Stimulated activated CD4-positive, alpha-beta T cell treated with anti-CD3 and anti-CD28 coated beads, TNF-alpha, amount 100 ng/mL, for 24 hours (primary cell): ENCODE measurements at places on chromosomes 2 and 18.
A peak's percentile ranks its signal among the peaks of the same experiment; 100 is the strongest.

DNA sequence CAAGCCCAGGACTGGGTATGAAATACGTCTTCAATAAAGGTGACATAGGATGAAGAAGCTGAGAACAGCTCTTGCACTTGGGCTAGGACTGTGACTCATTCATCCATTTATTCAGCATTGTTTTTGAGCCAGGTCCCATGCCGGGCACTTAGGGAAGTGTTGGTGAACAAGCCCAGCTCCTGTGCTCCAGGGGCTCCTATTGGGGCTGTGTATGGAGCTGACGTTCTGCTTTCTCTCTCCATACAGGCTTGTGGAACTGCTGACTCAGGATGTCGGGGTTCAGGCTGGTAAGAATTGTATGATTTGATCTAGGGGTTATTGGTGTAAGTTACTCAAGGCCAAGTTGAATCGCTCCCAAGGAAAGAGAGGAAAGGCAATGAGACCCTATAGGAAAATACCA, 24.0 kb downstream of the MYO7B start:
- no peak for DNase-seq

DNA sequence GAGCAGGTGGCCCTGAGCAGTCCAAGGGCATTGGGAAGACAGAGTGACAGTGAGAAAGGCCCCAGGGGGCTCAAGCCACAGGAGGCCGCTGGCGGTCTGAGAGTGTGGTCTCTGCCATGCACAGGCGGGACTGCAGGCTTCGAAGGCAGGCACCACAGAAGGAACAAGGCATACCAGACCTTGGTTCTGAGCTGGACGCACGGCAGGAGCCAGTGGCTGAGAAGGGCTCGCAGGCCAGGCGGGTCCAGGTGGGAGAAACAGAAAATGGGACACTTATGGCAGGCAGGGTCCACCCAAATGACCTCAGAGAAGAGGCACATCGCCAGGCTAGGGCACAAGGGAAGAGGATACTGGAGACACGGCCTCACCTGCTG, 14.9 kb downstream of the HJURP start:
- DNase-seq = no peak

- DNase-seq = no peak
Observed at GRCh38 chr2:174827371-174828369, 63.4 kb upstream of the CHRNA1 start.

DNA sequence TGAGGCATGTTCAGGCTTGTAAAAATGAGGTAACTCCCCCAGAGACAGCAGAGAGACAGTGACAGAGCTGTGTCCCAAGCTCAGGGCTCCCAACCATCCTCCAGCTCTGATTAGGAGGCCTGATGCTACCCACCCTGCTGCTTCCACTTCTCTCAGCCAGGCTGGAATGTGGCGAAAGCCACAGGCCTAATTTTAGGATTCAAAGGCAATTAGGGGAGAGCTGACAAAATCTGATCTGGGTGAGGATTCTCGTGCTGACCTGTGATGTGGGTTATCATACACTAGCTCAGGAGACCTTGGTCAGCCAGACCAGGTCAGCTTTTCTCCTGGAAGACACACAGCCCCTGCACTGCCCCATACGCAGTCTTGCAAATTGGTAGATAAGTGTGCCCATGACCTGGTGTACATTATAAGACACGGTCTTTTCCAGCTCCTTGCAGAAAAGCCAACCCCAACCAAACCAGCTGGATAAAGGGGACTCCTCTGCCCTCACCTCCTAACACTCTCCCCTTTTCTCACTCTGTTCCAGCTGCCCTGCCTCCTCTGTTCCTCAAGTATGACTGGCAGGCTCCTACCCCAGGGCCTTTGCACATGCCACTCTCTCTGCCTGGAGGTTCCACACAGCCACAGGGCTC, 225.9 kb downstream of the MGAT5 start:
- DNase-seq = no peak

DNA sequence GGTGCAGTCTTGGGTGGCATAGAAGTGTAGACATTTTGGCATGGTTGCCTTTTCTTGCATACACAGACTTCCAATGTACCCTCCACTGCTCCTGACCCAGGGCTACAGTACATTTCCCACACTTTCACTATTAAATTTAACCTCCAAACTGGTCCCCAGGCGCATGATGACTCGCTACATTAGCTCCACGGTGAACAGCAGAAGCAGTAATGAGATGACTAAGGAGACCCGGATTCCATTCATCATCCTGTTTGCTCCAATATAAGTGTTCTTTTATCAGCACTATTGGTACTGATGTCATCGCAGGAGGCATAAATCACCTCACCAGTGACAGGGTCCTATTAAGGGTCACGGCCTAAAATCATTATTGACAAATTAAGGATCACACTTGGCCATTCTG, 316.5 kb downstream of the EN1 start:
- DNase-seq = no peak

DNA sequence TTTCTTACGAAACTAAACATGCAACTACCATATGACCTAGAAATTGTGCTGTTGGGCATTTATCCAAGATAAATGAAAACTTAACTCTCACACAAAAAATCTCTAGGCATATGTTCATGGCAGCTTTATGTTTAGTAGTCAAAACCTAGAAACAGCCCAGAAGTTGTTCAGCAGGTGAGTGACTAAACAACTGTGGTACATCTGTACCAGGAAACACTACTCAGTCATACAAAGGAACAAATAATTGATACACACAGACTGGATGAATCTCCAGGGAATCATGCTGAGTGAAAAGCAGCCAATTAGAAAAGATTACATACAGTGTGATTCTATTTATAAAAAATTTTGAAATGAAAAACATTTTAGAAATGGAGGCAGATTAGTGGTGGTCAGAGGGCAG, 29.3 kb downstream of the DYNC2LI1 start:
- no peak for DNase-seq

- no peak for DNase-seq
Observed at GRCh38 chr2:55891671-55892094, 31.9 kb downstream of the EFEMP1 start.

- DNase-seq = no peak
Observed at GRCh38 chr18:732371-732770, 19.9 kb upstream of the ENOSF1 start.

GRCh38 chr18:62107881-62108280, 79.0 kb downstream of the PIGN start:
- DNase-seq = no peak

DNA sequence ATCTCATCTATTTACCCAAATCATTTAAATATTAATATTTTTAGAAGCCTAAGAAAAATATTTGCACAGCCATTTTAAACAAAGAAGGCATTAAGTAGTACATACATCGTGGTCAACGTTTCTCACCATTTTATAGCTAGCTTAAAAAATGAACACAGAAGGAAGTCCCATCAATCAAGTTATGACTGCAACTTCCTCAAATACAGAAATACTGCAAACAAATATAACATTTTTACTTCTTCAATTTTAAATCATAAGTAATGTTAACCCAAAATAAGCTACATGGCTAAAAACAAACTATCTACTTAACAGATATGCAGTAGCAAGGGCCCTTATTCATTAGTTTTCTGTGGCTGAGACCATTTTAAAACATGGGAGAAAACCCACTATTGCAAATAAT, 30.6 kb downstream of the ITSN2 start:
- no peak for DNase-seq

DNA sequence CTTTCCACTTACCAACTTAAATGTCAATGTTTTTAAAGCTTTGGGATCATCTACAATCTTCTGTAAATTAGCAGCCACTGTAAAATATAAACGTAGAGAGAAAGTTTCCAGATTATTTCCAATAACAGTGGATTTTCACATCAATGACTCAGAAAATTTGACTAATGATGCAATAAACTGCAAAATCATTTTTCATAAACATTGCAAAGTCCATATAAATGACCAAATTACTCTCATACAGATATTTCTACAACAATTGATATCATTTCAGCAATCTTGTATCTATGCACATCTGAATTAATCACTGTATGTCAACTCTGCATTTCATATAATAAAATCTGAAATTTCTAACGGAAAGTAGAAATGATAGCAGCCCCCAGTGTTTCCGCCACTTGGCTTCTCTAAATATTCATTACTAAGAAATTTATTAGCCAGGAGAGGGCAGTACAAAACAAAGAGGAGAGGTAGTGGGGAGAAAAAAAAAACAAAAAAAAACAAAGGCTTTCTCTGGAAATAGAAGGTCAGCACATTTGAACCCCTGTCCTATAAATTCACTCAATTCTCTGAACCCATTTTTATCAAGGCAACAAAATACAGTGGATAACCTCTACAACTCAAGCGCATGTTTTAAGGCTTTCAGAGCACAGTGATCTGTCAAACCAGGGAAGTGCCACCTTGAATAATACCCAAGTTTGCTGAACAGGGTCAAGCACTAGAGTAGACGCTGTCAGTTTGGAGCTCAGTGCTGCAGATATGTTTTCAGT, 282.6 kb downstream of the STK39 start:
- no peak for DNase-seq

GRCh38 chr2:39118786-39119499, 1.9 kb downstream of the SOS1 start:
- DNase-seq = no peak

DNA sequence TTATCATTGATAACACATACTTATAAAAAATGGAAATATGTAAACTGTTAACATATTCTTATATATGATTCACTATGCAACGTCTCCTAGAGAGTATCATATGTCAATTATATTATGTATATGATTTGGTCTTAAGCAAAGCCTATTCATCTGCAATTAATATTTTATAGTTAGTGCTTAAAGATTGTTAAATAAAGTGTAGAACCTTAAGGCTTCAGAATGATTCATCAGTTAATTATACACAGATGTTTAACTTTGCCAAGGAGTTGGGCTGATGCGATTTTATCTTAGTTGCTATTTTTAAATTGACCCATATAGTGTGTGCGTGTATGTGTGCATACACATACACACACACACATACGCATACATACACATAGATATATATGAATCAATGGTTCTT, 323.1 kb downstream of the RBM43 start:
- no peak for DNase-seq

GRCh38 chr2:240259201-240259923, 118.9 kb upstream of the OTOS start:
- DNase-seq = no peak

- peak; percentile 32 for DNase-seq
Observed at GRCh38 chr18:49814147-49814499, 790 bp upstream of the ACAA2 start.

- DNase-seq = no peak
Observed at GRCh38 chr2:86352727-86353221, 15.3 kb upstream of the REEP1 start.

DNA sequence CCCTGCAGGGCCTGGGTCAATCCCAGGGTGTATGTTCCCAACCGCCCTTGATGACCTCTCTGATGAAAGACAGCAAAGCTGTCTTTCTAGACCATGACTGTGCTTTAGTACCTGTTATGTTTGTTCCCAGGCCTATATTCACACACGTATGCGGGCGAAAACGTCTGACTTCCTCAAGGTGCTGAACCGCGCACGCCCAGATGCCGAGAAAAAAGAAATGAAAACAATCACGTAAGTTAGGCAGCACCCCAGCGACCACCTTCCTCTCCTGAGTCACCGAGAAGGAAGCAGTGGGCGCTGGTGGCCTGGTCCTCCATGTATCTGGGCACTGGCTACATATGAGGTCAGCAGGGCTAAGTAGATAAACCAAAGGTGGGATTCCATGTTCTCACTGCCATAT, 11.1 kb upstream of the GPBAR1 start:
- DNase-seq = no peak

GRCh38 chr2:172962824-172963223, 112.8 kb upstream of the MAP3K20 start:
- DNase-seq = no peak

GRCh38 chr2:48328159-48328809, 201.7 kb upstream of the STON1 start:
- DNase-seq = no peak

GRCh38 chr2:188076149-188077056, 215.3 kb upstream of the GULP1 start:
- DNase-seq = no peak

GRCh38 chr2:208266936-208267335, 881 bp downstream of the PIKFYVE start:
- no peak for DNase-seq

DNA sequence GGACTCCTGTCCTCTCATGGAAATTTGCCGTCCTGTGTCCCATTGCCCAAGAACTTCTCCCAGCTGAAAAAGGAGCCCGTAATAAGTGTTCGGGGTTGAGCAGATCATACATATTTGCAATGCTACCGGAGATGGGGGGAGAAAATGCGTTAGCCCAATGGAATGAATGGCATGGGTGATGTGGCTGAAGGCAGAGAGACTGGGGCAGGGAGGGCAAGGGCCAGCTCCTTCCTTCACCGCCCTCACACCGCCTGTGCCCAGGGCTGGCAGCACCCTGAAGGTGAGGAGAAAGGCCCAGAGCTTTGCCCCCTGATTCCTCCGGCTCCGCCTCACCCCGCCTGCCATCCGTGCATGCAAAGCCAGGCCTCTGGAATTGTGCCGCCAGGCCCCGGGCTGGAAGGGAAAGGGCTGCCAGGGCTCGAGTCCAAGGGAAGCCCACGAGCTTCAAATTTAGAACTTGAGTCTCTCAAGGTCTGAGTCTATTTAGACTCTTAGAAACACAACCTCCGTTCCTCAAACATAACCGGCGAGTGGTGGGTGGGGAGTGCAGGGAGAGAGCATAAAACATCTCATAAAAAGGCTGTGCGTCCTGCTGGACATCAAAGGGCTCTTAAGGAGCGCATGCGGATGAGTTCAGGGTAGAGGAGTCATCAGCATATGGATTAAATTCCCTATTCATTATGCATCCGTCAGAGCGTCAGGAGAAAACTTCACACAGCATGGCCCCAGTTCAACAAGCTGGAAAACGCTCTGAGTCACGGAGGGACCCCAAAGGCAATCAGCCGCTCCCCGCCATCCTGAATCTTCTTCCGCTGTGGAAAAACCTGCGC, 121.7 kb upstream of the GLI2 start:
- no peak for DNase-seq

- no peak for DNase-seq
Observed at GRCh38 chr2:209818939-209819338, 47.3 kb downstream of the UNC80 start.

DNA sequence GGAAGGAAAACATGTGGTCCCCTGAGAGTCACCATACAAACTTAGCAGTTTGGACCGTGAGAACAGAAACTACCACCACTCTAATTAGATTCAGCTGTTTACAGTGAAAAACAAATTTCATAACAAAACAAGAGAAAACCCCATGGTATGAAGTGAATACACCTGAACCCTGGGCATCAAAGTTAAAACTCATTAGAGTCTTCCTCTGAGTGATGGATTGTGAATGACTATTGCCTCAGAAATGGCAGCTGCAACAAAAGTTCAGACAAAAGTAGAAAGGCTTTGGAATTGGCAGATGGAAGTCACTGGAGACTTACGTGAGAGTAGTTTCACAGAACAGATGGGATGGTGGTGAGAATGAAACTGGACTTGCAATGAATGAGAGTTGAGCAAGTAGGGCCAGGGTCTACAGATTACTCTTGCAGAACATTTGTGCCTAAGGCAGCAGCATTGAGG, 98.0 kb downstream of the AAK1 start:
- DNase-seq = no peak

- no peak for DNase-seq
Observed at GRCh38 chr2:162424816-162425215, 80.9 kb downstream of the GCA start.

- DNase-seq = no peak
Observed at GRCh38 chr2:196365145-196365544, 193.8 kb upstream of the STK17B start.
